ENCODE measurements at places on chromosomes 1 and 21.

DNA sequence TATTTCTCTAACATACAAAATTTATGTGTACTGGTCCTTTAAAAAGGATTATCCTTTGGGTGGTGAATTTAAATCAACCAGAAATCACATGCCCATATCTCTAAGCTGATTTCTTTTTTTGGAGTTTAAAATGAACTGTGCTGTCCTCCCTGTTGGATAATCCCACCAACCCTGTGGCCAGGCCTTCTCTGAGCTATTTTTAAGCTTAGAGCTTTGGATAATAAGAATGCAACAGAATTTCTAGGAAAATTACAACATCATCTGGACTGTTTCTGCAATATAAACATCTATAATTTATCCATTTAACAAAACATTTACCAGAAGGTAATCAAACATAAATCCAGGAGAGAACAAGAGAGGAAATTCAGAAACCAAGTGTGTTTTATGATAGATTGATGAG is 88.3 kb downstream of the LRRC40 start:
- no peak for DNase-seq

DNA sequence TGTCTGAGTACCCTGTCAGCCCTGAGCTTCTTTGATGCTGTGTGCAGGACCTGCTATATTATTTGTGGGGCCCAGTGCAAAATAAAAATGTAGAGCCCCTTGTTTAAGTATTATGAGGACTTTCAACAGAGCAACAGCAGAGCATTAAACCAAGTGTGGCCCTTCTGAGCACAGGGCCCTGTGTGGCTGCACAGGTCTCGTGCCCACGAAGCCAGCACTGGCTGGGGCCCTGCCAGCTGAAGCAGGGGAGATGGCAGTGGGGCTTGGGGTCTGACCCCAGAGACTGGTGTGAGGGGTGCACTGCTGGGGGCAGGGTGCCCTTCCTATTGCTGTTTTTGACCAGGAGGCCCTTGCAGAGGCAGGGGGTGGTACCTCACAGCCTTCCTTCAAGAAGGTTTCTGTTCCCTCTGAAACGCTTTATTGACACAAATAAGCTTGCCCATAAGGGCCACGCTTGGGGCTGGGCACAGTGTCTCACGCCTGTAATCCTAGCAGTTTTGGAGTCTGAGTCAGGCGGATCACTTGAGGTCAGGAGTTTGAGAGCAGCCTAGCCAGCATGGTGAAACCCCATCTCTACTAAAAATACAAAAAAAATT is 2.2 kb upstream of the SEMA4A start:
- DNase-seq, result peak; percentile 53

DNA sequence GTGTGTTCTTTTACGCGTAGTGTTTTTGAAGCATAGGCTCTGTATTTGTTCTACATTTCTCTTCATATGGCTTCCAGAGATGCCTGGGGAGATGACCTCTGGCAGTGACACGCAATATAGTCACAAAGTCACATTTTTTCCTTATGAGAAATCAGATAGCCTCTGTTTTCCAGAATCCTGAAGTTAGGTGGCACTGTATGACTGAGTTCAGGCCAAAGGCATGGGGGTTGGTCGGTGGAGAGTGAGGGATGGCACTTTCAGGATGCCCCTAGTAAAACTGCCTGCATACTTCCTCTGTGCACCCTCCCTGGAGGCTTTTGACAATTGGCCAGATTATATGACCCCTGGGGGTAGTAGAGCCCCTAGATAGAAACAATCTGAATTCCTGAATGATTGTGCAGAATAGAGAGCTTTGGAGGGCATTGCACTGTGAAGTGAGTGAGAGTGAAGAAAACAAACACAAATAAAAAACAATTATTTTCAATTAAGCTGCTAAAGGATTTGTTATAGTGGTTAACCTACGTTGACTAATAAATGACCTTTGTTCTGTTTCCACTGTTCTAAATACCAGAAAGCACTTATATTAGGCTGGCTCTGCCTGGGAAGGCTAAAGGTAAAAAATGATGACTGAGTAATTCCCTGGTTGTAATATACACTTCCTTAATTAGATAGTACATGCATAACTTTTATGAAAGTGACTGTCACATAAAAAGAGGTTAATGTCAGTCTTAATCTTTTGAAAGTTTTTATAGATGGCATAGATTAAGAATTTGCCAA is 1660.8 kb downstream of the PLA2G4A start:
- DNase-seq, result peak; percentile 81

DNA sequence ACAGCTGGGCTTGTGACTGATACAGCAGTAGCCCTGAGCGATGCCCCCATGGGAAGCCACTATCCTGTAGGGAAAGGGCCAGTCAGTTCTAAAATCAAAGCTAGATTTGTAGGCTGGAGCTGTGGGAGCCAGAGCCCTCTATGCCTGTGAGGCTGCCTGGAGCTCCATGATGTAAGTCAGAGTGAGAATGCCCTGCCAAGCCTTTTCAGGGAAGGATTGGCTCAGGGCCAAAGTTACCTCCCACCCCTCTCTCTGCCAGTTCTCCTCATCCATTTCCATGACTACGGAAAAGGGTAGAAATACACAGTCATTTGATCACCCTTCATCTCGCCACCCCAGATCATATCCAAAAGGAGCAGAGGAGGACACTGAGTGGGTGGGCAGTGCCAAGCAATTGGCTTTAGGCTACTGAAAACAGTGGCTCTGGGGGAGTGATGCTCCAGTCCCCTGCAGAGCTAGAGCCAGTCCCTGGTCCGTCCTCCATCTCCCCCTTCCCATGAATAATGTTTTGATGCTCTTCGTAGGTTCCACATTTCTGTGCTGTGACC is 59.5 kb upstream of the KCNA3 start:
- no peak for DNase-seq

DNA sequence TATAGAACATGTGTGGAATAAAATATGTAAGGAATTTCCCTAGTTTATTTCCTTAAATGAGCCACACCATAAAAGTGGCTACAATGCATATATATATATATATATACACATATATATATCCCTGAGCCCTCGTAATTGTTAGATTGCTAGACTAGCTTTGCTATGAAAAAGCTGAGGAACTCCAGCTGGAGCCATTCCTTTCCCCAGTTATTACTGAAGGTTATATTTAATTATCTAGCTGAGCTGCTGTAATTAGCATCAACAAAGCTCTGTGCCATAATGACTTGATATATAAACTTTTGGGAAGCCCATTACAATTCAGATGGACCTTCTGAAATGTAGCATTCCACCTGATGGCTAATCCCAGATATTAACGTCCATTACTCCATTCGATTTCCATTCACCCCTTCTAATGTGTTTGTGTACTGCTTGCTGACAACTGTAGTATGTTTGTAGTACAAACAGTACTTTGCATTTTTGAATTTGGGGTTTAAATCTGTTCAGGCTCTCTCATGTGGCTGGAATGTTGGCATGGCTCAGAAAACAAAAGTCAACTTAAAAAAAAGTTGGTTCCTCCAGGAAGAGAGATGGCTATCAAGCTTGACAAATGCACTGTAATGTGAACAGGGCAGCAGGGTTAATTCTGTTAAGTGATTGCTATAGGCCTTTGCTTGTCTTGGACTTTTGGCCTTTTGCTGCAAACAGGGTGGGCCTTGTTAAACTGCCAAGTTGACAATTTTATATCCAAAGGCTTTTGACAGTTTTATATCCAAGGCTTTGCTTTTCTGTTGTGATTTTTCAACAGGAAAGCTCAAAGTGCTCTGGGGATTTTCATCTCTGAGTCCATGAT is 170.0 kb downstream of the LTN1 start:
- DNase-seq, result peak; percentile 54

GRCh38 chr1:226444901-226445300 is 37.0 kb upstream of the PARP1 start:
- DNase-seq, result no peak

- DNase-seq, result no peak
Measured at GRCh38 chr21:17834639-17835354, 15.6 kb upstream of the C21orf91 start.

DNA sequence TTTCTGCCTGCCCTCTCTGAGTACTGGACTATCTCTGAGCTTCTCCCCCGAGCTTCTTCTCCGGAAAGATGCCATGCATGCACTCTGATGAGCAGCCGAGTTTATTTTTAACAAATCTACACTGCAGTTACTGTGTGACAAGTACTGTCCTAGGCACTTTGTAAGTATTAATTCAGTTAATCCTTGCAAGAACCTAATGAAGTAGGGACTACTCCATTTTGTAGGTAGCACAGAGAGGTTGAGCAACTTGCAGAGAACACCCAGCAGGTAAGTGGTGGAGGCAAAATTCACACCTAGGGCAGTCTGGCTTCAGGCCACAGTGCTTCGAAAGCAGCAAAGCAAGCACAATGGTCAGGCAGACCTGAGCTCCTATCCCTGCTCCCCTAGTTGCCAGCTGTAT is 3.8 kb upstream of the TAL1 start:
- no peak for DNase-seq

- DNase-seq, result no peak
Measured at GRCh38 chr1:178821134-178821866, 49.6 kb downstream of the ANGPTL1 start.

GRCh38 chr1:206111271-206111927 is 5.8 kb downstream of the AVPR1B start:
- no peak for DNase-seq

GRCh38 chr1:230992100-230992774 is 13.3 kb downstream of the ARV1 start:
- no peak for DNase-seq

DNA sequence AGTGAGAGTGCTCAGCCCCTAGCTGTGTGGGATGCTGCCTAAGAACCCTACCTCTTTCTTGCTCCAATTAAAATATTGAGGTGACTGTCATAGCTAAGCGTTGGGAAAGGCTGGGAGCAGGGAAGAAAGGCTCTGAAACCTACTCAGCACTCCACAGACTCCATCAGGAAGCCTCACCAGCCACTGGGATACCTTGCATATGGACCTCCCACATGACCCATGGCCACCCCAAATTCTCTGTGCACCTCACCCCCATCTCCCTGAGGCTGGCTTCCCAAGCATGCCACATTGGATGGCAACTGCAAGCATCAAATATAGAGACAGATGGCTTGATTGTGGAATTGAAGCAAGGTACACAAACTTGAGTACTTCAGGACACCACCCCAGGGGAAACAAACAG is 41.8 kb downstream of the FLVCR1 start:
- DNase-seq, result no peak

DNA sequence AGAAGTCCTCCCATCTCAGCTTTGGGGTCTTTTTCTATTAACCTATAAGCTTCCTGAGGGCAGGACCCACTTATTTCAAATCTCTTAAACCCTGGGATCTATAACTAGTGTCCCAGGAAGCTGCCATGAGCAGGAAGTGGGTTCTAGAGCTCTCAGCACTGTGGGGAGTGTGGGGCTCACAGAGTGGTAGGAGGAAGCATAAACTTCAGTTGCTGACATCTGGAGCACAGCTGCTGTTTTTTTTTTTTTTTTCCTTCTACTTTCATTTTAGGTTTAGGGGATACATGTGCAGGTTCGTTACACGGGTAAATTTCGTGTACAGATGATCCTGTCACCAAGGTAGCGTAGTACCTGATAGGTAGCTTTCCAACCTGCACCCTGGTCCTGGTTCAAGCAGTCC is 59.3 kb downstream of the AK4 start:
- no peak for DNase-seq
